ENCODE measurements at places on chromosomes 7 and 10.

GRCh38 chr7:150897502-150898474, 45.5 kb downstream of the AOC1 start:
- no peak for DNase-seq

DNA sequence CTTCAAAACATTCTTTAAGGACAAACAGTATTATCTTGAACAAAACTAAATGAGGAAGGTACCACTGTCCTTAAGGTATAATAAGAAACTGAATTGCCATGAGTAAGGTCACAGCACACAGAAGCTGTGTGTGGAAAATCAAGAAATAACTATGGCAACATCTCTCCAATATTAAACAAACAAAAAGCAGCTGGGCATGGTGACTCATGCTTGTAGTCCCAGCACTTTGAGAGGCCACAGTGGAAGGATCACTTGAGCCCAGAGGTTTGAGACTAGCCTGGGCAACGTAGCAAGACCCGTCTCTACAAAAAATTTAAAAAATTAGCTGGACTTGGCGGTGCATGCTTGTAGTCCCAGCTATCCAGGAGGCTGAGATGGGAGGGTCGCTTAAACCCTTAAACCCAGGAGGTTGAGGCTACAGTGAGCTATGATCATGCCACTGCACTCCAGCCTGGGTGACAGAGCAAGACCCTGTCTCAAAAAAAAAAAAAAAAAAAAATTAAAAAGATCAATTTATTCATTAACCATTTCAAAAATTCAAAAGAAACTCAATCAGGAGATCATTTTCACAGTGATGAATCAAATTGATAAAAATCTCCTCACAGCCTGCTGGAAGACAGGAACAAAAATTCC, 195.4 kb downstream of the SKIDA1 start:
- DNase-seq, result no peak

DNA sequence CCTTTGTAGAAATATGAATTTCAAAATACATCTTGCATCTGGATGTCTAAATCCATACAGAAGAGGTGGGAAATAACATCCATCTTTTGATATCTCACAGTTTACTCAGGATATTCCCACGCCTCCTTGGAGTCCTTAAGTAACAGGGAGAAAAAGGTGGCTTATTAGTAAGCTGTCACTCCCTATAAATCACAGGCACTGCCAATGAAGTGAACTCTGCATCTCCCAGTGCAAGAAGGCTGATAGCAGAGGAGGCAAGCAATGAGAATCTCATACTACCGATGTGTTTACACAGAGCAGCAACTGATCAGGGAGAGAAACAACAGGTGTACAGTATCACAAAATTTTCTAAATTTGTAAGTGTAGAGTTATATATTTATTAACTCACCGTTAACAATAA, 551.8 kb downstream of the NXPH1 start:
- no peak for DNase-seq

- DNase-seq, result no peak
Measured at GRCh38 chr7:40211276-40212003, 76.6 kb downstream of the SUGCT start.

GRCh38 chr10:1841759-1842158, 104.4 kb upstream of the ADARB2 start:
- DNase-seq, result no peak

- no peak for DNase-seq
Measured at GRCh38 chr7:37074370-37074769, 350.1 kb upstream of the AOAH start.

GRCh38 chr7:114364151-114364550, 50.5 kb upstream of the FOXP2 start:
- DNase-seq, result no peak

GRCh38 chr10:11180228-11180627, 162.6 kb downstream of the CELF2 start:
- DNase-seq, result peak; percentile 47

DNA sequence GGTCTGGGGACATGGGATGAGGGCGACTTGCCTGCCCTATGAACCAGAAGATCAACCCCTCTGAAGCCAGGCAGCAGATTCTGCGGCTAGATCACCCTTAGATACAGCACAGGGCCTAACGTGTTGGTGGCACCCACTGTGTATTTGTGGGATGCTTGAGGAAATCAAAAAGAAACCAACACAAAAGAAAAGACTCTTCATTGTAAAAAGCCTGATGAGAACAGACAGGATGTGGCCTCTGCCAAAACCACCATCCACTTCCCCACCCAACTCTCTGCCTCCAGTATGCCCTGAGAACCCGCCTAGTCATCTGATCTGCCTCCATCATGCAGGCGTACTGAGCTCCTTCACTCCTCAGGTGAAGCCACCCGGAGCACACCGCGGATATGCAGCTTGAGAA, 97.2 kb upstream of the INSYN2A start:
- DNase-seq, result no peak

DNA sequence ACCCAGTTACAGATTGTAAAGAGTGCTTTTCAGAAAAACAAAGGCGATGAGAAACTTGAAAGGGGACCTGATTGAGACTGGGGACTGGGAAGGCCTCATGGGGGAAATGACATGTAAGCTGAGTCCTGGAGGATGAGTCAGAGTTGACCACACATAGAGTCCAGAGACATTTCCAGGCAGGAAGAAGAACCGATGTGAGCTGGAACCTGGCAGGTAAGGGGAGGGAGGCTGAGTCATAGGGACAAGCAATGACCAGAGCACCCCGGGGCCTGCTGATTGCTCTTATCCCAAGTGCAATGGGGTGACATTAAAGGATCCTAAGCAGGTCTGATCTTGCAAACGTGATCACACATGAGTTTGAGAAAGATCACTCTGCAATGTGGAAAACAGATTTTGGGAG, 11.7 kb downstream of the TLL2 start:
- DNase-seq, result no peak

DNA sequence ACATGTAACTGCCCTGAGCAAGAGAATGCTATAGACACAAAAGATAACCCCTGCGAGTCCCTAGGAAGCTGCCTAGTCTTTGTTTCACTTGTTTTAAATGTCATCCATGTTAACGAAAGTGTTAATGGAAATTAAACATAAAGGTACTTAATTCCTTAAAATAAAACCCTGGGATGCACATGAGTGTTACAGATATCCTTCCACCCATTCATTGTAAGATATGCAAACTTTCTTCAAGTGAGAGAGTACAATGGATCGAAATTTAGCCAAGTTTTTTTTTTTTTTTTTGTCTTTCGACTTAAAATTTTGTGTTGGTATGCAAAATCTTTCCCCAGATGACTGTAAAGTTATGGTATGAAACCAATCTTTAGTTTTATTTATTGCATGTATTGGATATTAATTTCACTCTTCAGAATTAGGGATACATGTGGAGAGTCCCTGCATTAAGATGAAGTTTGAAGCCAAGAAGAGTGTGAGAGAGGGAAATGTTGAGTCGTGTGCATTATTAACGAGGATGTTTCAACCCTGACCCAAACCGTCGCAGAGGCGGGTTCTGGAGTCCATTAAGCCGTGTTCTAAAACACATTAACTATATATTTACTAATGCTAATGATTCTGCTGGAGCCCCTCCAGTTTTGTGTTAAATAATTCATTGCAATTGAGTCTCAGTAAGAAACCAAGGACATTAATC, 1.6 kb downstream of the CDK14 start:
- no peak for DNase-seq

GRCh38 chr10:113549856-113550255, 3.0 kb upstream of the HABP2 start:
- no peak for DNase-seq

GRCh38 chr7:43647339-43647672, 64.4 kb downstream of the STK17A start:
- no peak for DNase-seq

DNA sequence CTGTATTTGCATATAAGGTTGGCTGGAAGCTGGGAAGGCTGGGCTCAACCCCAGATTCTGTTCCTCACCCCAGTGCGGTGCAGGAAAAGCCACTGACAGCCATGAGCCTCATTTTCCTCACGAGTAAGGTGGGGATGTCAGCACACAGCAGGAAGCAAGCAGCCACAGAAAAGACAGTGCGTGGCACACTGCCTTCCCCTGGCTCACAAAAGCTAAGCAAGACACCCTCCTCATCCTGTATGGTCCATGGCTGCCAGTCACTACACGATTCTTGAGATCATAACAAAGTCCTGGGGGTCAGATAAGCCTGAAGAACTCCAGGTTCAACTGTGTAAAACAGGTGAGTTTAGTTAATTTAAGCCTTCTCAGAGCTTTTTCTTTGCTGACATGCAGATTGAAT, 28.9 kb upstream of the DDC start:
- no peak for DNase-seq

- DNase-seq, result no peak
Measured at GRCh38 chr7:74104702-74105101, 21.1 kb downstream of the LIMK1 start.

GRCh38 chr10:31646519-31646918, 282.1 kb downstream of the ARHGAP12 start:
- no peak for DNase-seq

GRCh38 chr7:114574384-114574783, 159.8 kb downstream of the FOXP2 start:
- DNase-seq, result no peak

- no peak for DNase-seq
Measured at GRCh38 chr10:132705173-132705572, 80.8 kb downstream of the NKX6-2 start.

DNA sequence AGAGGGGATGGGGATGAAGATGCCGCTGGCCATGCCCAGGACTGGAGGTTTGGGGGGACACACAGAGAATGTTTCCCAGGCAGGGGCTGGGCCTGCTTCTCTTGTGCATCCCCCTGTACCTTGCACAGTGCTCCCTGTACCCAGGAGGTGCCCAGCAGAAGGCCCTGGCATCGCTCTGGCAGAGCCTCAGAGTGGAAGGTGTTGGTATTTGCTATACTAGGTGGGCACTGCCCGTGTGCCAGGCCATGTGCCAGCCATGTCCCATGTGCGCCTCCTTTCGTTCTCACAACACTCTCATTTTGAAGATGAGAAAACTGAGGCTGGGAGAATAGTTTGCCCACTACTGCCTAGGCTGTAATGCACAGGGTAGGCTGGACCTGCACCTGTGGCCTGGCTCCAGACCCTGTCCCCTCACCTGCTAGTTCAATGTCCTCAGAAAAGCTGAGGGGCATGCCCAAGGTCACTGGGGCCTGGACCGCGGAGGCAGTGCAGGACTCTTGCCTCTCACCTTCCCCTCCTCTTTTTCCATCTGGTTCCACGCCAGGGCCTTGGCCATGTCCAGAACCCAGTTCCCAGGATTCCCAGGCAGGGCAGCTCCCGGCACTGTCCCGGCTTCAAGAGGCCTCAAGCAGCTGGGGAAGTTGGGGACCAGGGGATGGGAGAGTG, 64.7 kb downstream of the GOLGA7B start:
- no peak for DNase-seq

GRCh38 chr10:131346456-131346855, 34.9 kb upstream of the TCERG1L start:
- DNase-seq, result no peak

- no peak for DNase-seq
Measured at GRCh38 chr7:37031571-37032257, 307.4 kb upstream of the AOAH start.

GRCh38 chr7:15594461-15594860, 32.6 kb upstream of the AGMO start:
- DNase-seq, result no peak

- no peak for DNase-seq
Measured at GRCh38 chr10:101292194-101293006, 61.6 kb upstream of the BTRC start.

DNA sequence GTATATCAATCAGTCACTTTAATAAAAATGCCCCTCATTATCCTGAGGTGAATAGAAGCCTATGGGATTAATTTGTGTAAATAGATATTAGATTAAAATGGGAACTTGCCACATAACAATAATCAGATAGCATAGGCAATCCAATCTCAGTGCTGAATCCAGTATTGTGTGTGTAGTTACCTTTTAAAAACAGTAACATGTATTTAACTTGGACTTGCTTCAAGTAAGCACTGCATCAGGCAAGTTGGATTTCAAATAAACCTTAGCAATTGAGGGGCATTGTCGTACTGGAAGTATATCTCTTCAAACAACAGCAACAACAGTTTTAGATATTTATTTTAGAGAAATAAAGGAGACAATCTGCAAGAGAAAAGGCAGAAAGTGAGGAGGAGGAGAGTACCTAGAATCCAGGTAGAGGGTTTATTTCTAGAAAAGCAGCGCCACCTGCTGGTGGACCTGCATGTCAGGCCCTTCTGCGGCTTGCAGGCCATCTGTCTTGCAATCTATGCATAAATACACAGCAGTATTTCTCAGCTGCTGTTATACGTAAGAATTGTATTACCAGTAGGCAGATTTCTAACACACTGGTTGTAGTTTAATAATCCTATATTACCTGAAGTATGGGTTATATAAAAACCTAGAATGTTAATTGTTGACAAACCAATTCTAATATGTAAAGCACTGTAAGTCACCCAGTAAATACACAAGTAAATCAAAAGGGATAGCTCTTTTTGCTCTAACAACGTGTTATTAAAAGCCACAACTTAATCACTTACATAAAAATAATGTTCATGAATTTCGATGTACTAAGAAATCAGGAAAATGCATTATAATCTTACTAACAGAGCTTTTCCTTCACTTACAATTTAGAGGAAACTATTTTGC, 652.8 kb downstream of the KCNMA1 start:
- DNase-seq, result peak; percentile 9

DNA sequence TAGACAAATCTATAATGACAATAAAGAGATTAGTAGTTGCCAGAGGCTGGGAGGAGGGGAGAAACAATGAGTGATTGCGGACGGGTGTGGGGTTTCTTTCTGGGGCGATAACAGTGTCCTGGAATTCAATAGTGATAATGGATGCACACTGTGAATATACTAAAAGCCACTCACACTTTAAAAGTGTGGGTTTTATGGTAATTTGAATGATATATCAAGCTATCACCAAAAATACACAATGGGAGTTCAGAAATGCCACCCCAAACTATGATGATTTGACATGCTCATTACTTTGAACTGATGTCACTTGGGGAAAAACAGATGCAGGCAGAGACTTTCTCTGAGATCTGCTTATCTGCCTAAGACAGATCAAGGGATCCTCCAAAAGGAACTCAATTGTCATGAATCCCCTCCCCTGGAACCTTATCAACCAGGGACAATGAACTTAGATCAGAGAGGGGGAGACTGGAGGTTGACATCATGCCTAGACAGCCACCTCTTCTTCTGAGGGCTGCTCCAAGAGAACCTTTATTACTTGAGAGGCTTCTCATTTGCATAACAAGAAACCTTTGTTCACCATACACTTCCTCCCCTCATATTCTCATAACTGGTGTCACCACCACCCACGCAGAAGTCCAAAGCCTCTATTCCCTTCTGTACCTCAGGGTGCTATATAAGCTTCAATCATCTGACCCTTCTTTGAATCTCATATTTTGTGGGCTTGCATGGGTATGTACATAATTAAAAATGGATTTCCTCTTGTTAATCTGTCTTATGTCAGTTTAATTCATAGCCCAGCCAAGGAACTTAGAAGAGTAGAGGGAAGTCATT, 14.8 kb upstream of the ZC3HAV1 start:
- DNase-seq, result no peak

GRCh38 chr10:120607016-120607709, 150.1 kb downstream of the PLPP4 start:
- no peak for DNase-seq

GRCh38 chr7:140903741-140904480, 20.8 kb downstream of the BRAF start:
- no peak for DNase-seq

GRCh38 chr7:138167222-138167621, 91.0 kb downstream of the AKR1D1 start:
- no peak for DNase-seq

Data from activated T-helper 1 cell treated with anti-CD3 and anti-CD28 coated beads, Interleukin-2, amount 50 U/mL, for 16 hours (primary cell).